Fibroblast of pulmonary artery (primary cell): ENCODE measurements at places on chromosomes 11 and 22.
A peak's percentile ranks its signal among the peaks of the same experiment; 100 is the strongest.

GRCh38 chr11:17743026-17743807, 8.6 kb downstream of the KCNC1 start:
- no peak for DNase-seq

DNA sequence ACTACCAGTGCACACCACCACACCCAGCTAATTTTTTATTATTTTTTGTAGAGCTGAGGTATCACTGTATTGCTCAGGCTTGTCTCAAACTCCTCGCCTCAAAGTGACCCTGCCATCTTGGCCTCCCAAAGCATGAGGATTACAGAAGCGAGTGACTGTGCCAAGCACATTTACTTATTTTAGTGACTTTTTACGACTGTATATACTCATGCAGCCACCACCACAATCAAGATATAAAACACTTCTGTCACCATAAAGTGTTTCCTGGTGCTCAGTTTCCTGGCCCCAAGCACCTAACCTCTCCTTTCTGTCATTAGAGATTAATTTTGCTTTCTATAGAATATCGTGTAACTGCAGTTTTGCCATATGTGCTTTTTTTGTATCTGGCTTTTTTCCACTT, 25.9 kb downstream of the ELP4 start:
- DNase-seq, result no peak

DNA sequence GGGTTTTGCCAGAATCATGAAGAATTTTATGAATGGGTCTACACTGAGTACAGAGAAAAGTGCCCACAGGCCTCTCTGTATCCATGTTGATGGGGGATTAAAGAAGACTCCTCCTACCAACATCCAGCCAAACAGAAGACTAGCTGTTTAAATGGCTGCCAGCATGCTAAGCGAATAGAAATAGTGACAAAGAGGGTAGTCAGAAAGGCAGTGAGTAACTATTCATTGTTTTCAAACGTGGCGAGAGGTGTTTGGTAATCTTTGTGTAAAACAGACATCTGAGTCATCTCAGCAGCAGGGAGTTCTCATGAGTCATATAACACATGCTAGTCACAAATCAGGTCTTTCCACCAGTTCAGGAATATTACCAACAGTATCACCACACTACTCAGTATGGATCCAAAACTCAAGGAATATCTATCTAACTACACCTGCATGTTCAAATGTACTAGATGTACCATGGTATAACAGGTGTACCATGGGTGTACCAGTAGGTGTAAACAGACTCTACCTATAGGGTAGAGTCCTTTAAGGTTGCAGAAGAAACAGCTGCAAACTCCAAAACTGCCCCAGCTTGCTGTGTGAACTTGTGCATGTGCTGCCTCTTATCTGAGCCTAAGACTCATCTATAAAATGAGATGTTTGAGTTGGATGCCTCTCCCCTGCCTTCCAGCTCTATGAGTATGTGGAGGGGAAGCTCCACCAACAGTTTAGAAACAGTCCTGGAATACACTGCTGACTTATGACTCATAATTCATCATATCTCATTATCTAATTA, 82.0 kb downstream of the SLC1A2 start:
- DNase-seq, result peak; percentile 98

DNA sequence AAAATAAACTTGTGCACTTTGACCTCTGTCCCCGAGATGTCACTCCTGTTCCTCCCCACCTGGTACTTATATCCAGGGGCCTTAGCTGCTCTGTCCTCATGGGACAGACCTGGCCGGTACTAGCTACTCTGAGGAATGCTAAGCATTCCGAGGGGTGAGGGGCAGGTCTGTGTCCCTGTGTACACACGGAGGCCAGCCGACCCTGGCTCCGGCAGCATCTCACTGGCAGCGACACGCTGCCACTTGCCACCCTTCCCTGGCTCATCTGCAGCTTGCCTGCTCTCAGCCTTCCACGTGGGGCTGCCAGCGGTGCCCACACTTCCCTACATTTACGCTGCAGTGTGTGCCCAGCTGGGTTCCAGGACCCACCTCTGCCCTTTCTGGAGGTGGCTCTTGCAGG, 21.6 kb upstream of the TEF start:
- DNase-seq, result no peak

DNA sequence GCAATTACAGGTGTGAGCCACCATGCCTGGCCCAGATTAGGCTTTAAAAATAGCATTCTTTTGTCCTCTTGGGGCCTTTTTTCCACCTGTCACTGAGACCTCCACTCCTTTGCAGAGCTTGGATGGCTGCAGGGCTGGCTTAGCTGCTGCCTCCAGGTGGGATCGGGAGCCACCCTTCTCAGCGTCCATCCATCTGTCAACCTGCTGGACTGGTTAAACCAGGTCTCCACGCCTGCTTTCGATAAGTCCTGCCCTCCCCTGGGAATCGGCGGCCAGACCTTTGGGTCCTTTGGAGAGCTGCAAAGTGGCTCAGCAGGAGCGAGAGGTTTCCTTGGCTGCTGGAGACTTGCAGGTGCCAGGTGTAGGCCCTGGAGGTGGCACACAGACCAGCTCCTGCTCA, 23.4 kb upstream of the GRAMD4 start:
- DNase-seq, result no peak

GRCh38 chr11:74377689-74378088, 20.5 kb downstream of the PGM2L1 start:
- DNase-seq, result no peak

DNA sequence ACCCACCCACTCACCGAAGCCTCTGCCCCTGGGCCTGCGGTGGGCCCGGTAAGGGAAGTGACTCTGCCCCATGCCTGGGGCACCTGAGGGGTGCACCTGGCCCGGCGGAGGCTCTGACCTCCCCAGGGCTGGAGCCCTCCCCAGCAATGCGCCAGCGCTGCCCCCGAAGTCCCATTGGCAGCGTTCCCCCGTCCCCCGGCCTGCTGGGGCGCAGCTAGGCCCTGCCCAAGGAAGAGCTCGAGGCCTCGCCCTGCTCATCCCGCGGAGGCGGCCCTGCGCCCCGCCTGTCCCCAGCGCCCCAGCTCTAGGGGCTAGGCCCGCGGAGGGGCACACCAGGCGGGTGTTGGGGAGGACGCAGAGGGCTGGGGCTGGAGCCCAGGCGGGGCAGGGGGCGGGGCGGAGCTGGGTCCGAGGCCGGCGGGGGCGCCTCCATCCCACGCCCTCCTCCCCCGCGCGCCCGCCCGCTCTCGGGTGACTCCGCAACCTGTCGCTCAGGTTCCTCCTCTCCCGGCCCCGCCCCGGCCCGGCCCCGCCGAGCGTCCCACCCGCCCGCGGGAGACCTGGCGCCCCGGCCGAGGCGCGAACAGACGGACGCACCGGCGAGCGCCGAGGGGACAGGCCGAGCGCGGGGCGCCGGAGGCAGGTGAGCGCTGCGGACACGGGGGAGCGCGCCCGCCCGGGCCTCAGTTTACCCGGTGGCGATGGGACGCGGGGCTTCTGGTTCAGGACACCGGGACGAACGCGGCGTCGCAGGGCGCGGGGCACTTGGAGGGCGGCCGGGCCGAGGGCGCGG, at the start of gene EPS8L2:
Gene EPS8L2, plus strand, starts transcription at position 586 of the 793 bp plus-strand sequence. CDS start 3,177 bp downstream, outside the sequence.
- no peak for DNase-seq

GRCh38 chr11:72899238-72899637, 85.0 kb downstream of the ATG16L2 start:
- no peak for DNase-seq

- DNase-seq, result no peak
These were observed 75.8 kb downstream of the SGSM3 start for GRCh38 chr22:40446203-40446602.

DNA sequence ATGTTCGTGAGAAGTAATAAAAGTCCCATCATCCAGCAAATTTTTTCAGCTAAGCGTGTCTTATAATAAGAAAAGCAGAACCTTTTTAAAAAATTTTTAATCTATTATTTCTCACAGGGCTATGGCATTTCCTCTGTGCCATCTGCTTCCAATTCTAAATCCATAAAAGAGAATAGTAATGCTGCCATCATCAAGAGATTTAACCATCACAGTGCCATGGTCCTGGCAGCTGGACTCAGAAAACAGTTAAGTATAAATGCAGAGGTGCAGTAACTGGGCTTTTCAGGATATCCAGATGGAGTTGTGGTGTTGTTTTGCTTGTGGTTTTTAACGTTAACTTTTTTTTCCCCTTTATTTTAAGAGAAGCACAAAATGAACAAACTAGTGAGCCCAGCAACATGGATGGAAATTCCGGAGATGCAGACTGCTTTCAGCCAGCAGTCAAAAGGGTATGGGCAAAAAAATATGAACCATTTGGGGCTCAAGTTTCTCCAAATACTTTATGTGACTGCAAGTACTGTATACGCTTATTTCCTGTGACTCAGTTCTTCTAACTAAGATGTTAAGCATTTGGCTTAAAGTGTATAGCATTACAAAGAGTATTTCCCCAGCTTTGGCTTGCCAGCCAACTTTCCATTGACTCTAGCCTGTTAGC, 25.2 kb downstream of the GTF2H1 start:
- peak; percentile 43 for DNase-seq

GRCh38 chr22:31867386-31868153, 76.8 kb upstream of the YWHAH start:
- DNase-seq, result no peak

- no peak for DNase-seq
These were observed 92.5 kb downstream of the RELT start for GRCh38 chr11:73468590-73469161.

GRCh38 chr22:27223317-27224177, 566.2 kb downstream of the MIAT start:
- DNase-seq, result peak; percentile 96

DNA sequence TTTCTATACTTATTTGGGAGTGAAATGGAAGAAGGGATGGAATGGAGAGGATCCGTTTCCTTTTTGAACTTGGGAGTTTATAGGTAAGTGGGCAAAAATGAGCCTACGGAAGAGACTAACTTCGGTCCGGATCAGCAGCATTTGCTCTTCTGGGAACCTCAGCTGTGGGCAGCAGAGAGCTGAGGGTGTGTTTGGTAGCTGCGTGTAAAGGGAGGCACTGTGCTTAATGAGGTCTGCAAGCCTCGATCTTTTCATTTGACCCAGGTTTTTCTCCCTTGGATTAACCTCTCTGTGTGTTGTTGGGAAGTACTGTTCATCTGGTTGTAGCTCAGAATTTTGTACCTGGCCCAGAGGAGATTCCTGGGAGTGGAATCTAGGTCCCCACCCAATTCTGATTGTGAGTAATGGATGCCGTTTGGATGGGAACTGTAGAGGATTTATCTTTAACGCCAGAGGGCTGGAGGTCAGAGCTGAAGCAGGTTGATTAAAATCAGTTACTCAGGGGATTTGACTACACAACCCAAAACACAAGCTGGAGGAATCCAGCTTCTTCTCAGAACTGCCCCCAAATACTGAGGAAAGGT, 201.6 kb upstream of the SORL1-AS1 start:
- DNase-seq, result no peak

DNA sequence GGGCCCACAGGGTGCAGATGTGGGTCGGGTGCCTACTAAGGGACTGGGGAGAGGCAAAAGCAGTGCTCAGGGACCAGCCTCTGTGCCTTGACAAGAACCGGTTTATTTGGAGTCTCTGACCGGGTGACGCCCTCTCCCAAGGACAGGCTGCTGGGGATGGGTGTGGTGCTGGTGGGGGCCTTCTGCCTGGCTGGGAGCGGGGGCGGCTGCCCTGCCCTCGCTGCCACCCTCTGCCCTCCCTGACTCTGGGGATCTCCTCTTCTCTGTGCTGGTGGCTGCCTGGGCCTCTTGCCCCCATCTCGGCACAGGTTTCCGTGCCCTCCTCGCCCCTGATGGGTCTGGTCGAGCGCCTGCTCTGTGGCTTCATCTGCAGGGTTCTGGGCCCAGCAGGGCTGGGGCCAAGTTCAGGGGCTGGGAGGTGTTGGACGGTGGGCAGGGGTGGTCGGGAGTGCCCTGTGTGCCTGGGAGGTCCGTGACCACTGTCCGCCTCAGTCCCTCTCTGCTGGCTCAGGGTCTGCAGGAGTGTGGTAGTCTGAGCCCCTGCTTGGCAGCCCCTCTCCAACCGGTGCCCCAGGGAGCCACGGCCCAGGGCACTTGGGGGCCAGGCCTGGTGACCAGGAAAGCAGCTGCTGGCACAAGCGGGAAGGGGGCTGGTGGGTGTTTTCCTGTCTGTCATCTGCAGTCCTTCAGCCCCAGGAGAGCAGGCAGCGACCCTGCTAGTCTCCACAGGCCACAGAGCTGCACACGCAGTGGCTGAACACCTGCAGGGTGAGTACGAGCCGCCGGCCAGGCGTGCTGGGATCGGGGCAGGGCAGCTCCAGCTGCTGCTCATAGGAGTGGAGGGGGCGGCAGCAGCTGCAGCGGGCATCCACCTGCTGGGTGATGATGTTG, 23.5 kb downstream of the MUC6 start:
- no peak for DNase-seq

DNA sequence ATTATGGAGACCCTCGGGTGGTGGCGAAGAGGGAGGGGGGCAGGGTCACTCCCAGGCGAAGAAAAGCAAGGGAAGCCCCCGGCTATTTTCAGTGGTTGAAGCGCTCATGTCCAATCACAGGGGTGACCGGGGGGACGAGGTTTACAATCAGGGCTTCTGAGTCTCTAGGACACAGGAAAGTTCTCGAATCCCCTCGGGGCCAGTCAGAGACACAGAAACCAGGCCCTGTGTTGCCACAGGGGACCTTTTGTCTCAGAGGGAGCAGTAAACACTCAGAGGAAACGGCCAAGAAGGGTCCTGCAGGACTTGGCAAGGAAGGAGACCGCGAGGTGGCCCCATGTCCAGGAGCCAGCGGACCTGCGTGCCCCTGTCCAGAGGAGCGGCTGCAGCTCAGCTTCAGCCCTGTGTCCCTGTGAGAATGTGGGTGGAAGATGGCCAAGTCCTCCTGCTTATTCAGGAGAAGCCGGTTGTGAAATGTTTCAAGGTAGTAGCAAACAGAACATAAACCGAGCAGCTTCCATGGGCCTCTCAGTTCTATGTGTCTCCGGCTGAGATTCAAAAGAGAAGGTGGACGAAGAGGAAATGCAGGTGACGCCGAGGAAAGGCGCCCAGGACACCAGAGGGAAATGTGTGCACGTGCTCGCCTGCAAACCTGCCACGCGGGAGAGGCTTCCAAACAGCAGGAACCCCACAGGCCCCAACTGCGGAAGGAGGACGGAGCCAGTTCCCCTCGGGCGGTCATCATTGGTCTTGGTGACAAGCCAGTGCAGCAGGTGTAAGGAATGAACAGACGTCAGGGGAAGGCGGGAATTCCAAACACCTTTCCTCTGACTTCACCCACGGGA, 357.6 kb downstream of the BRD1 start:
- DNase-seq, result no peak

DNA sequence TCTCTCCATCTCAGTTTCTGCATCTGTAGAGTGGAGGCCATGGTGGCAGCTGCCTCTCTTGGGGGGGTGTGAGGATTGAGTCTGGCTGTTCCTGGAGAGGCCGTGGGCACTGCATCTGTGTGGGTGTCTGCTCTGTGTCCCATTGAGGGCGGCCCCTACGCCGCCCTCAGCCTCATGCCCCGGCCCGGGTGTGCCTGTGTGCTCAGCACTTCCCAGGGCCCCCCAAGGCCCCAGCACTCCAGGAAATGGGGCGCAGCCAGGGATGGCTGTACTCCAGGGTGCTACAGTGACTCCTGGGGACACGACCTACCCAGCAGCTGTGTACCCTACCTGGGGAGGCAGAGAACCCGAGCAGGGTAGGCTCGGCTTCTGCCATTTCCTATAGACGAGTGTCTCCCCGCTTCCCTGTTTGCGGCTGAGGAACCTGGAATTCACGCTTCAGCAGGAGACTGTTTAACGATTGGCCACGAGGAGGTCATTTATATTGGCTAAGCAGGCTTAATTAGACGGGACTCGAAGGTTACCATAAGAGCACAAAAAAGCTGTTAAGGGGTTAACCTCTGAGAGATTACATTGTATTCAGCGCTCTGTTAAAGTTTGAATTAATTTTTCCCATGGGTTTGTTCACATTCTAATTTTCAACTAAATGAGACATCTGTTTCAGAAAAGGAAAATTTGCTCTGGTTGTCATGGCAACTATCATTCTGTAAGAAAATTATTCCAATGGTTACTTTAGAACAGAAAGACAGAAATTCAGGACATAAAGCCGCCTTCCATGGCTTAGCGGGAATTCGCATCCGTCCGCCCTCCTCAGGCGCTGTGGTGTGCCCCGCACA, 76.4 kb downstream of the MPPED1 start:
- no peak for DNase-seq
